Activated CD8-positive, alpha-beta T cell treated with anti-CD3 and anti-CD28 coated beads for 36 hours (primary cell): ENCODE measurements at places on chromosomes 16 and 17. TPM values are rescaled to one million over a fixed set of nuclear protein-coding genes. Genes with fewer than 3 reads are reported as not detected.
A peak's percentile ranks its signal among the peaks of the same experiment; 100 is the strongest.

Gene MYO15A
- total RNA-seq, result 1.1 TPM

Gene SLC4A1
- not detected for total RNA-seq

Gene MYH2
- total RNA-seq, result not detected

Gene C16orf74
- 1.4 TPM for total RNA-seq

Gene ABCC12
- total RNA-seq, result not detected

Gene KRTAP1-5
- total RNA-seq, result not detected

GRCh38 chr17:82668024-82668630, 19.9 kb upstream of the WDR45B start:
- no peak for DNase-seq

DNA sequence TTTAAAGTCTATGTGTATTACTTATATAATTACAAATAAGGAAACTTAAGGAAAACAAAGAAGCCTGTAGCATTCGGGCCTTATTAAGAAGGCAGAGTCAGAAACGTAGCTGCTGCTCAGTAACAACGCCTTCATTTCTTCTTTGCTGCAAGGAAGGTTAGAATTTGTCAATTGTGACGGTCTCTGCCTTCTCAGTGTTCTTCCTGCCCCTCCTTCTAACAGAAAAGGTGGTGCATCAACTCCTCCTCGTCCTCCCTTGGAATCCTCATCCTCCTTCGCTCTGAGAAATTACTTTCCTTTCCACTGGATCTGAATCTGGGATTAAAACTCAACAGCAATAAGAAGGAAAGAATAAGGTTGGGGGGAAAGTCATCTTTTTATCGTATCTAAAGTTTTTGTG, 63.0 kb downstream of the VPS53 start:
- DNase-seq, result no peak

DNA sequence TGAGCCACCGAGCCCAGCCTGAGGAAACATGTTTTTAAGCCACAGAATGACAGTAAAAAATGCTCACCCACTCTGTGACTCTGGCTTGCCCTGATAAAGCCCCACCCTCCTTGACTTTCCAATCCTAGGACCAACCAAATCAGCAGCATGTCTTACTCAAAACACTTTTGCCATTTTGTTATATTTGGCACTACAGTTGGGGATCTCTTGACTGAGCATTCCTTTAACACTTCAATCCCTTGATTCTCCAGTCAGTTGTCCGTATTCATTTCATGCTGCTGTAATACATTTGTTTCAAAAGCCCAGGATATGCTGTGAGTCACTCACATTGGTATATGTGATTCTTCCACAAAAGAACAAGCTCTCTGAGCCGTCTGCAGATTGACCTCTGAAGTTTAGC, 8.2 kb downstream of the MYH3 start:
- no peak for DNase-seq

- DNase-seq, result no peak
Measured at GRCh38 chr17:45846223-45846622, 1.5 kb downstream of the SPPL2C start.

- no peak for DNase-seq
Measured at GRCh38 chr16:80831039-80831438, 26.6 kb upstream of the CDYL2 start.

- DNase-seq, result no peak
Measured at GRCh38 chr17:60659156-60659555, 18.5 kb upstream of the BCAS3 start.

GRCh38 chr16:48596326-48596725, 13.7 kb downstream of the N4BP1 start:
- DNase-seq, result peak; percentile 85

GRCh38 chr16:84889066-84889465, 69.3 kb downstream of the CRISPLD2 start:
- no peak for DNase-seq

DNA sequence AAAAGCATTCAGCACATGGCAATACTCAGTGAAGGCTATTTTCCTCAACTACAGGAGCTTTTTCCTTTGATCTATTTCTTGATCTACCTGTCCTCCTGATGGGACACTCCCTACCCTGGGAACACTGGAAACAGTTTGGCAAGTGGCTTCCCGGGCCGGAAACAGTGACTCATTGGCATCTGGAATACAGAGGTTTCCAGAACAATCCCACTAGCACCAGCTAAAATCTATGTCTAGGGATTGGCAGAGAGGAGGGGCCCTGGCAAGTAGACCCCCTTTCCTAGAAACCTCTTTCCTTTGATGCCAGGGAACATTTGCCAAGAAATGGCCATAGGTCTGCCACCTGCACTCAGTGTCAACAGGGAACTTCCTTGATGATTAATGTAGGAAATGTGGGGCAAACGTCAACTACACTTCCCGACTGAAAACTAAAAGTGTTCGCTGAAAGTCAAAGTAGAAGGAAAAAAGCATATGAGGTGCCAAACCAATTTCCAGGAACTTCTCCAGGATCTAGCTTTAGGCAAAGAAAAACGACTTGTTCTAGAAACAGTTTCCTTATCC, 30.4 kb upstream of the FBXW10B start:
- no peak for DNase-seq

DNA sequence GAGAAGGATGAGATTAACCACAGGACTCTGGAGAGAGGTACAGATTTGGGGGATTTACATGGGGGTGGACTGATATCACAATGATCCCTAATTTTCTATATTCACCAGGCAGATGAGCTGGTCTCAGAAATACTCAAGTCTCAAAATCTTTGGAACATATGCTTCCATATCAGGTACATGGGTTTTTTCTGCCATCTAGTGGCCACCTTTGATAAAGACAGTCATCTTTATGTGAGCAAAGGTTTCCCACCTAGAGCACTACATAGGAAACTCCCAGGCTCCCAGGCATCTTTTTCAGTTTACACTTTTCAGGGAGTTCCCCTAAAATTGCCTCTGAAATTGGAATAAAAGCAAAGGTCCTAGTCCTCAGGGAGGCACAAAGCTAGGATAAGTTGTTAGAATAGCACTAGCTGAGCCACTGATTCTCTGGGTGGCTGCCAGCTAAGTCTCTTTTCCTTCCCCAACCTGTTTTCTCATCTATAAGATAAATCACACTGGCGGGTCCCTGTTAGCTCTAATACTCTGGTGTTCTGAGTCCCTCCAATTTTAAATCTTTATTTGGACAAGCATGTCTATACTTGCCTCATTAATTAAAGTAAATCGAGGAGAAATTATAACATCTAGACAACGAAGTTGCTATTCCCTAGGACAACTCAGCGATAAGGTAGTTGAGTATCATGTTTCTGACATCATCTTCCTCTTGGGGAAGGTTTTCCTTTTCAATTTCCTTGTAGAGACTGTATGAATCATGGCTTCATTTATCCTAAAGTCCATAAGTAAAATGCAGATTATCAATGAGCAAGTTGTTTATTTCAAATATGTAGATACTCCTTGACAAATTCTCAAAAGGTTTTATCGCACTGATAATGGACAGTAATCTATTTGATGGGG, 19.0 kb upstream of the MON1B start:
- peak; percentile 33 for DNase-seq

GRCh38 chr17:68351395-68351794, 60.1 kb downstream of the ARSG start:
- DNase-seq, result no peak

DNA sequence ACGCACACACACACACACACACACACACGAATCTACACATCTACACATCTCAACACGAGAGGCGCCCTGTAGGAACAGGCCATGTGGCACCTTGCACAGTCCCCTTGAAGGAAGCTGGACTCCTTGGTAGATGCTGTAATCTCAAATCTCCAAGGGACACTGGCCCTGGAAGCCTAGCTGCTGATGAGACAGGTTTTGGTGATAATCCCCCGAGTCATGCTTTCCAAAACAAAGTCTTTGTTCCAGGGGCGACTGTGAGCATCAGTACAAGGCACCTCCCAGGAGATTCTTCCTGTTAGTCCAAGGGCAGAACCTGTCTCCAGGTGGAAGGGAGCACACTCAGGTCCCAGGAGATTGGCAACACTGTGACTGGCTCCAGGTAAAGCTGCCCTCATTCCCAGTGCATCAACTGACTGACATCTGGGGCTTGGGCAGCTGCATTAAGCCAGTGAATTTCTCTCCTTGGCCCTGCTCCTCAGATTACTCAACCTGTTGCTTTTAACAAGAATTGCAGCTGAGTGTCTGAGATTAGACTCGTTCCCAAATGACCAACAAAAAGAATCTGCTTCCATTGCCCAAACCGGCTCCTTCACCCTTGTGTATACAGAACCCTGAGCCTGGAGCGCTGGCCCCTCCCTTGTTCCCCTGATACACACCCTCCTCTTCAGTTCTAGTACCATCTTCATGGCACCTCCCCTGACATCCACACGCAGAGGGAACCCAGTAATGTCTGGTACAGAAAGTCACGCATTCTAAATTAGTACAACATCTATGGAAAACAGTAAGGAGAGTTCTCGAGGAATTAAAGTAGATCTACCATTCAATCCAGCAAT, 13.9 kb upstream of the TNRC6C start:
- no peak for DNase-seq

DNA sequence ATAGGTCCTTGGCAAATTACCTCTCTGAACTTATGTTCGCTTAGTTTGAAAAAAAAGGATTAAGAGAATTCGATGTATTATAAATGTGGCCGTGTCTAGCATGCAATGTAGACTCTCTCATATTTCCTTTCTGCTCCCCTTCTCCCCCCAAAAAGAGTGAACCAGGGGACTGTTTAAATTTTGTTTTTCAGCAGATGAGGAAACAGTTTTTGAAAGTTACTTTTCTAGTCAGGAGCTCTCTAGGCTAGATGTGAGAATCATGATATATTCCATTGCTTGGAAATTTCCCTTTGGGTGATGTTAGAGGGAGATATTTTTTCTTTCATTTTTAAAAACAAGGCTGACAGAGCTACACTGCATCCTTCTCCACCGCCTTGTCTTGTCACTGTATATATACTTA, 1.1 kb upstream of the CDC27 start:
- no peak for DNase-seq

GRCh38 chr17:73272906-73273218, 11.2 kb upstream of the CPSF4L start:
- DNase-seq, result no peak

DNA sequence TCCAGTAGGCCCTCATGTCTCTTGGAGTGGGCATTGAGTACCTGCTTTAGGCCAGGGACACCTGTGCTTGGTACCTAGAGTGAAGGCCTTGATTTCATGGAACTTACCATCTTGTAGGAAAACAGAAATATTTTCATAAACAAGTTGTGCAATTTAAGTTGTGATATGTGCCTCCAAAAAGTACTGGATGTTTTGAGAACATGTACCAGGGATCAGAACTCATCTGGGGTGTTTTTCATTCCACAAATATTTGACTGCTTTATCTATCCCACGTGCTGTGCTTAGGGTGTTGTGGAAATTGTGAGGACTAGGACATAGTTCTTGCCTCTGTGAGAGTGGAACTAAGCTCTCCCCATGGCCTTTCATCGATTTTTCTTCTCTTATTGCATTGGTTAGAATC, 8.8 kb downstream of the NKD1 start:
- no peak for DNase-seq

GRCh38 chr17:65254166-65254565, 117.0 kb downstream of the RGS9 start:
- DNase-seq, result no peak

DNA sequence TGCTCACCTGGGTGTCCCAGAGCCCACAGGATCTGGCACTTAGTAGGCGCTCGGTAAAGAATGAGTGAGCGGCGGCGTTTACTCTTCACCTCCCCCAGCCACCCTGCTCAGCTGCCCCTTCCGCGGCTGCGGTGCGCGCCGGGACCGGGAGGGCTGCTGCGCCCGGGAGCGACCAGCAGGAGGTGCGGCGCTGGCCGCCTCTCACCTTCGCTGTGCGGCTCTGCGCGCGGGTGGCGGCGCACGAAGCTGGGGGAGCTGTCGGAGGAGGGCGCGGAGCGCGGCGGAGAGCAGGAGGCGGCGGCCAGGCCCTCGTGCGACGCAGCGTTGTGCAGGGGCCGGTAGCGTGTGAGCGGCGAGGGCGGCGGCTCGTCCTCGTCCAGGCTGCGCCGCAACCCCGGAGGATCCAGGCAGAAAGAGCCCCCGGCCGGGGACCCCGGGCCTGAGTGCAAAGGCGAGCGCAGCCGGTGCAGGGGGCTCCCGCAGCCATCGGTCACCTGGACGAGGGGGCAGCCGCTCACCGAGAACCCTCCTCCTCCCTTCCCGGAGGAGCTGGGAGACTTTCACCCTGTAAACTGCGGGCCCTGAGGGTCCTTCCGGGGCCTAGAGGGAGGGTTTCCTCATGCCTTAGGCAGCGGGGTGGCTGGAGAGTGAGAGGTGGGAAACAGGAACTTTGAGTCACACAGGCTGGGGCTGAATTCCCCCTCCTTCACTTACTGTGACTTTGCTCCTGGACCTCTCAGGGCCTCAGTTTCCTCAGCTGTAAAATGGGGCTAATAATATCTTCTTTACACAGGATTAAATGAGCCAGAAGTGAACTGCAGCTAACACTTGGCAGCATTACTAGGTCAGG, 12.5 kb downstream of the SAMD14 start:
- peak; percentile 71 for DNase-seq

DNA sequence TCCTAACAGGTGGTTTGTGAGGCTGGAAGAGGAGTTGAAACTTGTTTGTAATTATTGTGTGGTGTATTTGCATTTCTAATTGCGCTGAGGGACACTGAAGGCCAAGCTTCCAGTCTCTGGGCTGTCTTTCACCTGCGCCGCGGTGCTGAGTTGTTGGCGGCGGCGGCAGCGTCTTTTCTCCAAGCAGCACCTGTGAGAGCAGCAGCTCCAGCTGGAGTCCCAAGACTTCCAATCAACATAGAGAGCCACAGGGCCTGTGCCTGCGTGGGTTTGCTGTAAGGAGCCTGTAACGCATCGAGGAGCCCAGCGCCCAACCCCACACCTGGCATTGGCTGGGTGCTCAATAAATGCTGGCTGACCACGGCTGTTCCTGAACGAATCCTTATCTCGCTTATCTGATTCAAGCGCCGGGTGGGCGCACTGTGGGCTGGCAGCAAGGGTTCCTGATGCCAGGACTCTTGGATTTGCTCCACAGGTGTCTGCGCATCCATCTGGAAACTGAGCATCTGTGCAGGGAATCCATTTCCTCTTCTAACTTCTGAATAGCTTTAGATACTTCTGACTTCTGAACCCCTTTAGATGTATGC, 138.1 kb downstream of the ASIC2 start:
- DNase-seq, result no peak

- no peak for DNase-seq
Measured at GRCh38 chr16:55364811-55365210, 40.8 kb downstream of the IRX6 start.

GRCh38 chr17:13595599-13595899, 6.2 kb downstream of the HS3ST3A1 start:
- DNase-seq, result no peak

DNA sequence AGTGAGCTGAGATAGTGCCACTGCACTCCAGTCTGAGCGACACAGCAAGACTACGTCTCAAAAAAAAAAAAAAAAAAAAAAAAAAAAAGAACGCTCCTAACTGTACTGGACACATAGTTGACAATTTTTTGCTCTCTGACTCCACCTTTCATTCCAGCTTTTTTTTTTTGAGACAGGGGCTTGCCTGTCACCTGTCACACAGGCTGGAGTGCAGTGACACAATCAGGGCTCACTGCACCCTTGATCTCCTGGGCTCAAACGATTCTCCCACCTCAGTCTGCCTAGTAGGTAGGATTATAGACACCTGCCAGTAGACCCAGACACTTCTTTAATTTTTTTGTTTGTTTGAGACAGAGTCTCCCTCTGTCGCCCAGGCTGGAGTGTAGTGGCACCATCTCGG, 2.6 kb upstream of the CRLF3 start:
- no peak for DNase-seq

- DNase-seq, result peak; percentile 18
Measured at GRCh38 chr17:36118477-36119353, 15.1 kb downstream of the CCL4 start.
